Thyroid gland (tissue), 4 donors: ENCODE measurements at places on chromosomes 4 and X. TPM values are rescaled to one million over a fixed set of nuclear protein-coding genes. Genes with fewer than 3 reads are reported as not detected.

DNA sequence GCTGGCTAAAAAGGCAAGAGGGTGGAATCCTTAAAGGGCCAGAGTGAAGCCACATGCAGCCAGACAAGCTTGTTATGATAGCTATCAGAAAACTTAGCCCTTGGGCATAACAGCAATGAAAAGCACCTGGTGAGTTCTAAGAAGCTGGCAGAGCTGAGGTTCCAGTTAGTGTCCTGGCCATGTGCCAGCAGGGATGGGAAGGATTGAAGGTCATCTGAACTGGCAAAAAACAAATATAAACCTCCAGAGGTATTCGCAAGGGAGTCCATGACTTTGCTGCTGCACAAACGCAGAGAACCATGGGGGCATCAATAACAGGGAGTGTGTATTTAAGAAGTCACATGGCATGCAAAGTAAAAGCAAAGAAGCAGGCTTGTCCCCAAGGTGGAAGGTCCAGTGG lies 208.9 kb downstream of the FAM47A start:
- DNase-seq, result no peak
- no peaks in the 10 kb centered on the region for H3K27me3 ChIP-seq
- no peaks in the 10 kb centered on the region for H3K4me1 ChIP-seq

DNA sequence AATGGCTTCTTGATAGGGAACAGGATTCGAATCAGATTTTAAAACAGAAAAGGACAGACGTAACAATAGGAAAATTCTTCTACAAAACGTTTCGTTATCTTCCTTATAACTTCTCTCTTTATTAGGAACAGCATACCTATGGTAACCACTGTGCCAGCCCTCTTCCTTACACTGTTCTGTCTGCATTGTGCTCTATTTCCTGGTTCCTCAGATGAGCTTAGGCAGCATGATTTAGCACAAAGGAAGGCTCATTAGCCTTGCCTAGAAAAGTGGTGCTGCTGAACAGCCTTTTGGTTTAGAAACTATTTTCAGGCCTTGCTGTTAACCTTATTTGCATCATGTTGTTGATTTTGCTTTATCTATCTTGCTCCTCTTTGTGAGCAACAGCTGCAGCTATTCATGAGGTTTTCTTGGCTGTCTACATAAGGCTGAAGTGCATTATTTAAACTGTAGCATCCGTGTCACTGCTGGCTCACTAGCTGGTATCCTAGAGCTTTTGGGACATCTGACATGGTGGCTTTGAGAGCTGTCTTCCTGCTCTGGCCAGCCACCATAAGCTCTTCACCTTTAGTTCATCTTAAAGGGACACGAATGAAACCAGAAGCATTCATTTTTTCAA lies 69.9 kb upstream of the NRK start:
- no peaks in the 10 kb centered on the region for H3K27me3 ChIP-seq
- H3K4me1 ChIP-seq, result no peaks in the 10 kb centered on the region
- H3K36me3 ChIP-seq, result no peaks in the 10 kb centered on the region

- no peaks in the 10 kb centered on the region for H3K4me1 ChIP-seq
- H3K4me3 ChIP-seq, result no peak overlapping the region
- no peaks in the 10 kb centered on the region for H3K36me3 ChIP-seq
- H3K27me3 ChIP-seq, result no peaks in the 10 kb centered on the region
- no peak overlapping the region for H3K27ac ChIP-seq
- DNase-seq, result no peak
These were observed 11.3 kb upstream of the UGT2A3 start for GRCh38 chr4:68962868-68963267.

DNA sequence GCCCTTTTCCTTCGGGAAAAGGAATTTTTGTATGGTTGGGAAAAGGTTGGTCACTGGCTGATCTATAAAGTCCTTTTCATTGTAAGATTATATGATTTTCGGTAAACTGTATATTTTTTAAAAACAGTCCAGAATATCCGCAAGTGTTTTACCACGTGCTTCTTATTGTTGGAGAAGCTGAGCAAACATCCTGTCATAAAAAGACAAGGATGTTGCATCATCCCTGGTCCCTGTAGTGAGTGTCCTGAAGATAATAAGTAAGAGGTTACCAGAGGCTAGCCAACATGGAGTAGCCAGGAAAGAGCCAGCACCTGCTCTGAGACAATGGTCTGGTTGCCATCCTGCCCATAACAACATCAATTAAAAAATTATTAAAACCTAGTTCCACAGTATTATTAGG lies 5.1 kb downstream of the CXCL9 start:
- H3K27me3 ChIP-seq, result no peaks in the 10 kb centered on the region
- H3K27ac ChIP-seq, result no peak overlapping the region
- DNase-seq, result no peak
- no peaks in the 10 kb centered on the region for H3K36me3 ChIP-seq
- H3K4me1 ChIP-seq, result no peaks in the 10 kb centered on the region

DNA sequence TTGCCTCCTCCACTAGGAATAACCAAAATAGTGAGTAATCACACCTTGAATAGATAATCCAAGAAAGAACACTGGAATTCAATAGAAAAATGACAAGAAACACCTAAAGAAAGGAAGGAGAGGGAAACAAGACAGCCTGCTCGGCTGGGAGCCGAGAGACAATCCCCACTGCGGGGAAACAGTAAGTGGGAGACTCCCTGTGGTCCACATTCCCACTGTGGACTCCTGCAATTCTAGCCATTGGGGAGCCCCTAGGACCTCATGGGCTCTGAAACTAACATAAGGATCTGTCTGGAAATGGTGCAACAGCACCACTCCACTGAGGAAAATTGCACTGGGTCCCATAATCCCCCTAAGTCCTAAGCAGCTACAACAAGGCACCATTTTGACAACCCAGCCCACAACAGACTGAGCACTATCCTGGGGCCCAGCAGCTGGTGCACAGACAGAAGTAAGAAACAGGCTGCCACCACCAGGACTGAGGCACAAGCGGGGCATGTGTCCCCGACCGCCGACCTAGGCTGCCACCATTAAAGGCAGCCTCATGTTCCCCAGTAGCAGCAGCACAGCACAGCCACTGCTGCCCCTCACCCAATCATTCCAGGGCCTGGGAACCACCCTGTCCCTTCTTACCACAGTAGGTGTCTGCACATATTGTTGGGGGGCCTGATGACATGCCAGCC lies 14.2 kb downstream of the LRBA start:
- H3K4me1 ChIP-seq, result no peaks in the 10 kb centered on the region
- H3K27me3 ChIP-seq, result no peaks in the 10 kb centered on the region
- no peak overlapping the region for H3K27ac ChIP-seq
- DNase-seq, result no peak

DNA sequence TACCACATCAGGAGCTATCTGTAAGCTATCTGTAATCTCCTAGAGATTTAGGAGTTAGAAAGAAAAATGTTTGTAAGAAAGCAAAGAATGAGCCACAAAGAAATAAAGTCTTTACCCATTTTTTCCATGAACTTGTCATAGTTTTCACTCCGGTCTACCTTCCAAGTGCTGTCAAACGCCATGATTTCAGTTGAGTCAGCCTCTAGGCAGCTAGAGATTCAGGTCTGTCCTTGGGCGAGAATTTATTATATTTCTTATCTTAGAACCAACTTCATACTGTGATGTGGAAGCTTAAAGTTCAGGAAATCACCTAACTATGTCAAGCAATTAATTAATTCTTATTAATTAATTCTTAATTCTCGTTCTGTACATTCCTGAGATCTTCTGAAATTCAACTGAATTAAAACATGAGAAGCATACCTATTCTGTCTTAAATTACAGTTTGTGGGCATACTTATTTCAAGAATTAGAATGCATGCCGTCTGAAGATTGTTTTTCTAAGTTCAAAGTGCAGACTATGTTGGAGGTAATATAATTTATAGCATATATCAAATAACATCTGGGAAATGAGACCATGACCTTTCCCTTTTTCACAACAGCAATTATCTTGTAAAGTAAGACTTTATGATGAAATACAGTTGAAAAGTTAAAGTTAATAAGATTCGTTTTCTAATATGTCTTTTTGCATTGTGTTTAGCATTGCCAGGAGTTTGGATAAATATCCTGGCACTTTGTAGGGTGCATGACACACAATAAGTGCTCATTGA lies at the start of gene FABP2:
Gene FABP2 (minus strand): TSS at position 218 of the 767 bp plus-strand sequence. CDS start 36 bp downstream, at position 182.
- no peak within 1 kb of the TSS for H3K27ac ChIP-seq
- no peaks in the 10 kb centered on the region for H3K4me1 ChIP-seq
- DNase-seq, result no peak
- no peak within 1 kb of the TSS for H3K4me3 ChIP-seq

- H3K4me3 ChIP-seq, result no peak overlapping the region
- no peak for DNase-seq
- no peaks in the 10 kb centered on the region for H3K36me3 ChIP-seq
- H3K27ac ChIP-seq, result no peak overlapping the region
- peaks cover 7% of the 10 kb centered on the region for H3K4me1 ChIP-seq
- H3K27me3 ChIP-seq, result no peaks in the 10 kb centered on the region
These were observed 77.6 kb downstream of the PPP3CA start for GRCh38 chr4:101269682-101270081.

DNA sequence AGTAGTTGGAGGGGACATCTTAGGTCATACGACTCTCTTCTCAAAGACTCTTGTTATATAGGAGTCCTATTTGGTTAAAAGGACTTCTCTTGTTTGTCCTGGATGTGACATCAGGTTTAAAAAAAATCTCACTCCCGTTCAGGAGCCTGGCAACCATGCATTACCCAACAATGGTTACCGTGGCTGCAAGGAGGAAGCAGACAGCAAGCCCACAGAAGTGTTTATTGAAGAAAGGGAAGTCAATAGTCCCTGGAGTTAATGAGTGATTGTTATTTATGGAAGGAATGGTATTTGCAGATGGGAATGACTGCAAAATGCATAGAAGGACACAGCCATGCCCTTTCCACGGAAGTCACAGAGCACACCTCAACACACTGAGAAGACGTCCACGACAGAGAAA lies 75.9 kb upstream of the ENPP6 start:
- H3K27ac ChIP-seq, result no peak overlapping the region
- peaks cover 7% of the 10 kb centered on the region for H3K4me1 ChIP-seq
- H3K4me3 ChIP-seq, result no peak overlapping the region
- no peak for DNase-seq
- H3K27me3 ChIP-seq, result no peaks in the 10 kb centered on the region

- H3K36me3 ChIP-seq, result peaks cover 14% of the 10 kb centered on the region
- no peak overlapping the region for H3K4me3 ChIP-seq
- no peak for DNase-seq
- H3K27me3 ChIP-seq, result no peaks in the 10 kb centered on the region
These were observed 19.3 kb upstream of the UVSSA start for GRCh38 chr4:1327526-1328266.

GRCh38 chrX:153888344-153888743 lies 2.4 kb upstream of the L1CAM start:
- no peaks in the 10 kb centered on the region for H3K4me1 ChIP-seq
- no peak overlapping the region for H3K4me3 ChIP-seq
- no peaks in the 10 kb centered on the region for H3K36me3 ChIP-seq
- H3K27ac ChIP-seq, result no peak overlapping the region
- peaks cover 15% of the 10 kb centered on the region for H3K27me3 ChIP-seq
- no peak for DNase-seq

GRCh38 chr4:173005912-173006633 lies 162.5 kb upstream of the GALNT7 start:
- H3K27me3 ChIP-seq, result no peaks in the 10 kb centered on the region
- H3K36me3 ChIP-seq, result no peaks in the 10 kb centered on the region
- peak; percentile 78 for DNase-seq

The GAGE1 gene
- not detected for total RNA-seq

The KCNIP4 gene
- total RNA-seq, result 2.0 TPM

The KLHL4 gene
- total RNA-seq, result 3.3 TPM

The SSX2 gene
- total RNA-seq, result not detected

The TCEAL5 gene
- total RNA-seq, result not detected

The ZNF711 gene
- 9.6 TPM for total RNA-seq
